HCT116 (cell line): ENCODE measurements at places on chromosomes 1 and 21. TPM values are rescaled to one million over a fixed set of nuclear protein-coding genes. Genes with fewer than 3 reads are reported as not detected.

The RNF187 gene
- 137 TPM for total RNA-seq

The OR2T6 gene
- total RNA-seq = not detected

DNA sequence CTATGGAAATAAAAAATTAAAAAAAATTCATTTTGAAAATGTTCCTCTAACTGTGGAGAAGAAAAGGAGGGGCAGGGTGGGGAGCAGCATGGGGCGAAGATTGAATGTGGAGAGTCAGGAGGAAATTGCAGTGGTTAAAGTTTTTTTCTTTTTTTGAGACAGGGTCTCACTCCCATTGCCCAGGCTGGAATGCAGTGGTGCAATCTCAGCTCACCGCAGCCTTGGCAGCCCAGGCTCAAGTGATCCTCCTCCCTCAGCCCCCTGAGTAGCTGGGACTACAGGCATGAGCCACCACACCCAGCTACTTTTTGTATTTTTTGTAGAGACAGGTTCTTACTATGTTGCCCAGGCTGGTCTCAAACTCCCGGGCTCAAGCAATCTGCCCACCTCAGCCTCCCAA, 67.6 kb downstream of the ADSS2 start:
- no peaks in the 10 kb centered on the region for H3K27me3 ChIP-seq
- H3K4me3 ChIP-seq = no peak overlapping the region
- no peaks in the 10 kb centered on the region for H3K4me1 ChIP-seq
- no peaks in the 10 kb centered on the region for H3K36me3 ChIP-seq

DNA sequence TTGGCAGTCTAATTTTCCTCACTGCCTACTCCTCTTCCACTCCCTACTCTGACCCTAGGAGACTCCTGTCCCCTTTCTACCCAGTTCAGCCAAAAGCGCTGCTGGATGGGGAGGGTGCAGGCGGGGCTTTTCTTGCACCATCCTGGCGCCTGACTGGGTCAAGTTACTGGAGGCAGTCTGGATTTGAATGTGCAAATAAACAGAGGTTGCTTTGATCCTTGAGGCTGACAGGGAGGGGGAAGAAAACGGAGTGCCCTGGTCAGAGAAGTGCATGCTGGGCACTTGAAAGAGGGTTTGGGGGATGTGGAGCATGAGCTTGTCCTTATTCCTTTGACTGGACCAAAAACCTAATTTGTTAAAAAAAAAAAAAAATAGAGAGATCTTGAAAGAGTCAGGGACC, 76.8 kb upstream of the SOX13 start:
- H3K4me3 ChIP-seq = no peak overlapping the region
- H3K4me1 ChIP-seq = peaks cover 3% of the 10 kb centered on the region; the same call in 1 of the 2 replicates
- no peaks in the 10 kb centered on the region for H3K36me3 ChIP-seq
- H3K27me3 ChIP-seq = no peaks in the 10 kb centered on the region

DNA sequence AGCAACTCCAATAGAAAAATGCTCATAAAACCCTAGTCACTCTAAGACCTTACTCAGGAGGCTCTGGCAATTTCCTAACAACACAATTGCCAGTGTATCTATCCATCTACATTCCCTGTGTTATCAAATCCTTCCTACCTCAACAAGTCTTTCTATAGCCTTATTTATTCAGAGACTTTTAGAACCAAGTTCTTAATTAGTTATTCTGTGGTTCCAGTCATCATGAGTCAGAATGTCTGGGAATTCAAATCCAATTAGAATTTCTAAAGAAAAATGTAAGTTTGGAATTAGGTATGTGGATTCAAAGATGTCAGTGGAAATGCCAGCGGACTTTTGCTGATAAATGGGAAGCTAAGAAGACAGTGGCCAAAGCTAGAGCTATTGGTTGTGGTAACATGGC, 302.6 kb upstream of the C1orf87 start:
- DNase-seq = no peak
- H3K4me3 ChIP-seq = no peak overlapping the region
- H3K27ac ChIP-seq = no peak overlapping the region

- H3K27me3 ChIP-seq = no peaks in the 10 kb centered on the region
- no peak overlapping the region for H3K4me3 ChIP-seq
- no peaks in the 10 kb centered on the region for H3K4me1 ChIP-seq
- H3K27ac ChIP-seq = no peak overlapping the region
- DNase-seq = no peak
- no peaks in the 10 kb centered on the region for H3K36me3 ChIP-seq
These were observed 306.3 kb upstream of the DUSP10 start for GRCh38 chr1:222048094-222048595.

GRCh38 chr1:16233431-16233830, 3.6 kb downstream of the CPLANE2 start:
- H3K27me3 ChIP-seq = no peaks in the 10 kb centered on the region
- no peak overlapping the region for H3K4me3 ChIP-seq
- DNase-seq = no peak
- no peaks in the 10 kb centered on the region for H3K36me3 ChIP-seq
- no peak overlapping the region for H3K27ac ChIP-seq
- peaks cover 33% of the 10 kb centered on the region for H3K4me1 ChIP-seq
